Right ventricle myocardium superior (tissue), 1 donor: ENCODE measurements at places on chromosomes 4 and X.

DNA sequence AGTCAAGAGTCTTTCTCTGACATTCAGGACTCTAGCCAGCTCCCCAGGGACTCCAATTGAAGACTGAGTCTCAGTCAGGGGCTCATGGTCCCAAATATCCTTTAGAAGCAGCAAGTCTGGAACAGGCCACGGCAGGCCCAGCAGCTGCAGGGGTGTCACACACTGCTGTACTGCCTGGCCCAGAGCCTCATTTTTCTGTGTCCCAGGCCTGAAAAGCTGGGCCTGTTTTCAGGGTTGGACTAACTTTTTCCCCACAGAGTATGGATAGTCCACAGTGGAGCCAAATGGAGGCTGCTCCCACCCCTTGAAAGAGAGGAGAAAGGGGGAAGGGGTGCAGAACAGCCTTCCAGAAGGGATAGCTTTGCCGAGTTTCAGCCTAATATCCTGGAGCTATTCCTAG, 146.8 kb upstream of the NALF2 start:
- DNase-seq, result no peak

DNA sequence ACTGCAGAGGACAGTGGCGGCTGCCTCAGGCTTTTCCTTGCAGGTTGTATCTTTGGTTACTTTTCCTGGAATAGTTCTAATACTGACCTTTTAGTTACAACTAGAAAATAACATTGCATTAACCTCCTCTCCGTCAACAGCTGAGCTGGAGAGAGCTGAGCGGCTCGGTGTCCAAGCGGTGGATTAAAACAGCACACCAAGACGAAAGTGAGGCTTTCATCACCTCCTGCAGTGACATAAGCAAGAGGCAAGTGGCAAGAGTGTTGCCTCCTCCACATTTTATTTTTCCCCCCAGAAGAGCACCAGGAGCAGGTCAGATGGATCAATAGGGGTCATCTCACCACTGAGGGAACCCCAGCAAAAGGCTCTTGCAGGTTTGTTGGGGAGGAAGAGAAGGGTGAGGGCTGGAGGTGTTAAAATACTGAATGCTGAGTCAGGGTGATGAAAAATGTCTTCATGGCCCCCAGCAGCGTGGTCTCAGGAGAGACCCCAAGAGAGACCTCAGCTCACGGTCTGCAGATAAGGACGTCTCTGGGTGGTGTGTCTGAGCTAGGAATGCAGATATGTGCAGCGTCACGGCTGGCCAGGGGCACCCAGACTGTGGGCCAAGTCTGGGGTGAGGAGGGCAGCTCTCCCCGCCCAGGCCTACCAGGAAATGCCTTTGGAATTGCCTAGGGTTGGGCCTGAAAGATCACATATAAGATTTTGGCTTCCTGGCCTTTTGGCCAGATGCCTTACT, 50.3 kb downstream of the CASP3 start:
- peak; percentile 50 for DNase-seq

- no peak for DNase-seq
These were observed 43.6 kb upstream of the FAM156A start for GRCh38 chrX:53001958-53002357.

GRCh38 chr4:121200795-121201472, 36.8 kb upstream of the TNIP3 start:
- DNase-seq, result no peak

DNA sequence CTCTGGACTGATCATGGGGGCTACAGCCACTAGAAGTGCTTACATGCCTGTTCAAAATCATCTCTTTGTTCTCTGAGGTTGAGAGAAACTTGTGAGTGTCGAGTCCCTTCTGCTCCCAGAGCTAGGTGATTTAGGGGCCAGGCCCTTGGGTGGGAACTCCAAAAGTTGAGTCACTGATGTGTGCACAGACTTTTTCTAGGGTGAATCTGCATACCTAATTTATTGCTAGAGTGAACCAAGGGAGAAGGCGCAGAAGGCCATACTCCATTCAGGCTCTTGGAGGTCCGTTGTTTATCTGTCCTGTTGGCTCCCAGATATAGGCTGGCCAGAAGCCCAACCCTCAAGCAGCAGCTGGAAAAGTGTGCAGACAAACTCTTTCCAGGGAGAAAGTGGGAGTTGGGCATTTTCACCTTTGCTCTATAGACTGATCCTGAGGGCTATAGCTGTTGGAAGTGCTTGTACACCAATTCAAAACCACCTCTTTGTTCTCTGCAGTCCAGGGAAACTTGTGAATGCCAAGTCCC, 80.8 kb upstream of the ARX start:
- no peak for DNase-seq

GRCh38 chr4:151356510-151356909, 31.1 kb upstream of the SH3D19 start:
- DNase-seq, result no peak

DNA sequence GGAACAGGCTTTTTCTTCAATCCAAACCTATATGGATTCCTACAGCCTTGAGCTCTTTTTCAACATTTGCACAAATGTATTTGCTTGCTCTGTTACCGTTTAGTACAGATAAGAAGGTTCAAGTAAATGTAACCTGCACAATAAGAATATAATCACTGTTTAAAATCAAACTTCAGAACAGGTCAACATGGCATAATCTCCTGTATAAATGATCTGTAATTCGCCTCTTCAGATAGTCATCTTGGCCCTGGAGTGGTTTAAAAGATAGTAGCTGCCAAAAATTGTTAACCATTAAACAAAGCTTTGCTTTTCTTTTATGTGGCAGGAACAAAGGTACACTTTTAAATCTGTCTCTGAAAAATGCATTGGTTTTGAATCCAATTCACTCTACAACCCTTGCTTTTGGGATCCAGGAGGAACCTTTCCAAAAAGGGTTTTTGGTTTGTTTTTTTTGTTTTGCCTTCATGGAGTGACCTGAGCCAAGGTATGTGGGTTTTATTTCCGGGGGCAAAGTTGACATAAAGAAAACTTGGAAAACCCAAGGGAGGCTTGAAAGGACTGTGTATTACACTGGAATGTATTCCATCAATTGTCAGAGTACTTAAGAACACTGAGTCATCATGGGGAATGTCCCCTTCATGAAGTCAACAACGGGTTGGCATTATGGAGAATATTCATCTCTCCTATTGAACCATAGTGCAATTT, 210.4 kb upstream of the HCCS start:
- DNase-seq, result no peak

- no peak for DNase-seq
These were observed 82.9 kb upstream of the TAB3 start for GRCh38 chrX:30971774-30972603.

DNA sequence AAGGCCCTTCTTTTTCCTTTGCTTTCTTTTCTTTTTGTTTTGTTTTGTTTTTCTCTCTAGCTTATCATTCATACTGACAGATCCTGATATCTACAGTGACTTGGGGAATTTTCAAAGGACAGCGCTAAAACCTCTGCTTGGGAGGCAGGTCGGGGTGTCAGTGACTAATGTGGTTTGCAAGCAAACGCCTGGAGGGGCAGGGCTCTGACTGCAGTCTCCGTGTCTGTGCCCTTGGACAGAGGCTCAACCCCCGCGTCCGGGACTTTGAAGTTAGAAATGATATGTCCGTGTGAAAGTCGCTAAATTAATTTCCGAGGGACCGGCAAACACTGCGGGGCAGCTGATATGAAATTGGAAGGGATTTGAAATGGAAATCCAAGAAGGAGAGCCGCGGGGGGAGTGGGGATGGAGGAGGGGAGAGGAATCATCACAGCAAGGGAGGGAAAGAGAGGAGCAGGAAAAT, 312.4 kb downstream of the DHRSX start:
- no peak for DNase-seq

DNA sequence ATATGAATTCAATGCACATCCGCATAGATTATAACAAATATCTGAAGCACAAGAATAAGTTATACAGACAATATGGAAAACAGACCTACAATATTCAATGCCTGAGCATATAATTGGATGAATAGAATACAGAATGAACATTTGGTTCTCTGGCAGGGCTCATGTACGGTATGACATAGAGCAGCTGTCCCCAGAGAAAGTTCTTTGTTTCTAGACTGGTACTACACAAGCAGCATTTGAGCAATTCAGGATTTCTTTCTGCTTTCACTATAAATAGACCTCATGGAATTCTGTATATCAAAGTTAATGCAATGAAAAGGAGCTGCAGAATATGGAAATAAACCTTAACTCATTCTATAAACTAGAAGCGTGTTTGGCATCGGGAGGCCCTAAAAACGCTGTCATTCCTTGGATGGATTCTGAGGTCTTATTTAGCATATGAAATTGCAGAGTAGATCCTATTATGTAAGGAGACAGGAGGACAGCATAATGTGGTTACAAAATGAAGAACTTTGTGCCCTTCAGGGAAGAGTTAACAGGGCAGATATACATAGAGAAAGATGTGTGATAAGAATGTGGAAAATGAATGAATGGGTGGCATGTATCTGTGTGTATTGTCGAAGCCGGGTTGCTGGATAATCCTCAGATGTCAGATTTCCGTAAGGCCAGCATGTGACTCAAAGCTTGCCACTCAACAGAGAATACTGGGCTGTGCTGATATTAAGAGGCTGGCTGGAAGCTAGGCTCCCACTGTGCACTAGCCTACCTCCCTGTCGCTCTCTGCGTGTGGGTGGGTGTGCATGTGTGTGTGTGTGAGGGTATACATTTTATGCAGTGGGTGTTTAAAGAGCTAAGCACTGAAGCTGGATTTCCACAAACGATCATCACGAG, 103.3 kb upstream of the SLC4A4 start:
- DNase-seq, result no peak

DNA sequence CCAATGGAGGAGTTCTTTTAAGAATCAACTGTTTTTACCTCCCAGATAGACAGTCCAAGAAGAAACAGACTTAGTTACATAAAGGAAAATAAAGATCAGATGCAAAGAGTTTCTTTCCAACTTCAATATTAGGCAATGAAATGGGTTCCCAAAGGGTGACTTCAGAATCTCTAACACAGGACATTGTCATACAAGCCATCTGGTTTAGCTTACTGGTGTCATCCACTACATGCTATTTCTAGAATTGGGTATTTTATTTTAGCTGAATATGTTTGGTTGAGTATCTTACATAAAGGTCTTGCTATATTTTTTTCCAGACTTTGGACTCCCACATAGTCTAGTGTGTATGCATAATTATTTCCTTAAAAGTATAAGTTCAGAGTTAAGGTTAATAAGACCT, 162.1 kb upstream of the SLC7A11 start:
- no peak for DNase-seq

GRCh38 chr4:26821677-26822503, 38.8 kb upstream of the STIM2 start:
- no peak for DNase-seq

- no peak for DNase-seq
These were observed 32.9 kb downstream of the CPEB2 start for GRCh38 chr4:15035159-15035558.

DNA sequence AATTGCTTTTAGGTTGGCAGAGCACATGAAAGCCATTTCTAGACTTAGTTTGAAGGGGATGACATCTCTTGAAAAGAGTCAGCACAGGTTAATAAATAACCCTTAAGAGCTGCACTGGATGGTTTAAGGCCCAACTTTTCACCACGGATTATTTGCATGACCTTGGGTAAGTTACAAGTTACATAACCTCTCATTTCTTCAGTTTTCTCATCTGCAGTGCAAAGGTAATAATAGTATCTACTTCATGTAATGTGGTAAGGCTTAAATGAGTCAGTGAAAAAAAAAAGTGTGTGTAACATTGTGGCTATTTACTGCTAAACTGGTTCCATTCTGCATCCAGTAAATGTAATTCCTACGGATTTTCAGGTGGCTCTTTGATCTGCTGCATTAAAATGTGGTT, 715.8 kb downstream of the CCSER1 start:
- no peak for DNase-seq

DNA sequence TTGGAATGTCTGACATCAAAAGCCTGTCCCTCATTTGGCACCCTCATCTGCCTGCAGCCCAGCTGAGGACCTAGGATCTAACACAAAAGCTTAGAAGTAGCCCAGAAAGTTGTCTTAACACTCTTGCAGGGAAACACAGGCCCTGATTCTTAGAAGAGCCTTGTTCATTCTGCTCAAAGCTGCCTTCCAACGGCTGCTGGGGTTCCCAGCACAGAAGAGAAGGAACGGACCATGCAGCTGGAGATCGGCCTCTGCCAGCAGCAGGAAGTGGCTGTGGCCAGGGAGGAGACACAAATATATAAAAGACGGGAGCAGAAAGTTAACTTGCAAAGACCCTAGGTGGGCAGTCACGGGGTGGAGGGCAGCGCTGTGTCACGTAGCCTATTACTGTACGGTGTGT, 20.4 kb downstream of the PRPS2 start:
- DNase-seq, result no peak

- DNase-seq, result no peak
These were observed 8.0 kb downstream of the OPRPN start for GRCh38 chr4:70405765-70406164.

DNA sequence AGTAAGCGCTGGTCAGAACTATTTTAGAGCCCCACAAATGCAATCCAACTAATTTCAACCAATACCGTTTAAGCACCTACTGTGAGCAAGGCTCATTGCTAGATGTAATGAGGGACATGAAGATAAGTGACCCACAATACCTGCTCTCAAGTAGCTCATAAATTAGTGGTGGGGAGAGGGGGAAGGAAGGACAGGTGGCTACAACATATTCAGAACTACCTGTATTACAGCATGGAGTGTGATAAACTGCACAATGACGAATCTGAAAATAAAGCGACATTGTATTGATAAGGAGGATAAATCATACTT, 311.6 kb upstream of the DIAPH2 start:
- no peak for DNase-seq

- no peak for DNase-seq
These were observed 53.8 kb downstream of the HADH start for GRCh38 chr4:108043526-108043925.

- no peak for DNase-seq
These were observed 935.2 kb downstream of the PCDH7 start for GRCh38 chr4:31655328-31655727.

DNA sequence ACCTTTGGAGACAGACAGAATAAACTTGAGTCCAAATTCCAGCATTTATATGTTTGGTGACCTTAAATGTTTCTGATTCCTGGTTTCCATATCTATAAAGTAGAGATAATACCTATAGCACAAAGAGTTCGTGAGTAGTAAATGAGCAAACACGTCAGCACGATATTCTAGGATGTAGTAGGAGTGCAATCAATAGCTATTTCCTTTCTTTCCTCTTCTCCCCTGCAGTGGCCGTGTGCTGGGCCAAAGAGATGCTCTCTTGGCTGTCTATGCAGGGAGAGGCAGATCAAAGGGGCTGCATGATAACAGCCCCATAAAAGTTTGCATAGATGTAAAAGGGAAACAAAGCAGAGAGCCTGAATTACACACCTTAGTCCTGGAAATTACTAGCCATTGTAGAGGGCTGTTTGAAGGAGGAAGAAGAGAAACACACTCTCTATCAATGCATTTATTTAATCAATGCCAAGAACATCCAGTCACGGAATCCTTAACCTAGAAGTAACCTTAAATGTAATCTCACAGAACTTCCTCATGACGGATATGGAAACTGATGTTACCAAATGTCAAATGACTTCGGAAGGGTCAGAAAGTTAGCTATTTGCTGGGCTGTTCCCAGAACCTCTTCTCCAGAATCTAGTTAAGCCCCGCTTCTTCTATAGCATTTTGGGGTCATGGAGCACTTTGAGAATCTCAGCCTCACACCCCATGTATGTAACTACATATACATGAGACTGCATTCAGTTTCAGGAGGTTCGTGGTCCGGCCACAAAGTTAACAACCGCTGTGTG, 35.5 kb upstream of the PLAC8 start:
- no peak for DNase-seq

GRCh38 chrX:45360571-45360970, 159.9 kb upstream of the DIPK2B start:
- DNase-seq, result no peak

- no peak for DNase-seq
These were observed 136.7 kb upstream of the C1QTNF7 start for GRCh38 chr4:15291122-15291521.
